ENCODE measurements at places on chromosomes 2 and 18.

GRCh38 chr18:60870261-60871153 is 462.7 kb upstream of the CDH20 start:
- no peak for DNase-seq

DNA sequence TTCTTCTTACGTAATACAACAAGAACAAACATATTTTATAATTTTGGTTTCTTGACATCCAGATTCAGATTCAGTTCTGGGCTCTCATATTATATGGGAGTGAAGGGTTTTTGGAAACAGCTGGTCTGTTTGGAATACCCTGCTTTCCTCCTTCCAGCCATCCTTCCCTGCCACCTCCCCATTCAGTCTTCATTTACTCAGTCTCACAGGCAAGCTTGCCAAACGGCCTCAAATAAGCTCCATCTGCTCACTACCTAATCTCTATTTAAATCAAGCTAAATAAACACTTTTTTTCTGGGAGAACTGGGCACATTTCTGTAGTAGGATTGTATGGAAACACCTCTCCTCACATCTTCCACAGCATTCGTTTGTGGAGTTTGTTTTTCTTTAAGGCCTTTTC is 147.5 kb downstream of the RND3 start:
- DNase-seq = no peak

DNA sequence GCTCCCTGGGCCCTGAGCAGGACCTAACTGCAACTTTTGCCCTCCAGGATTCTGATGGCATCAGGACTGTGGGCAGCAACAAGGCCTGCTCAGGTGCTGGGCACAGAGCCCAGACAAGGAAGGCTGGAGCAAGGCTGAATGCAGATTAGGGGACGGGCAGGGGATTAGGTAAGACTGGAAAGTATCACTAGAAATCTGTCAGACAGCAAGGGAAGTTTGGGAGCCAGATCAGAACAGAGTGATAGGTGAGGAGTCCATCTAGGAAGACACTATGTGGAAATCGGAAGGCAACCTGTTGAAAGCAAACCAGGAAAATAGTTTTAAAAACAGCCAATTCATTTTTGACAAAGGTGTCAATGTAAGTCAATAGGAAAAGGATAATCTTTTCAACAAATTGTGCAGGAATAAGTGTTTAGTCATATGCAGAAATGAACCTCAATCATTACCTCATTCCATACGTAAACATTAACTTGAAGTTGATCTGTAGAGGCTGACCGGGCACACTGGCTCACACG is 56.4 kb upstream of the STPG4 start:
- DNase-seq = no peak

- no peak for DNase-seq
Observed at GRCh38 chr2:17660219-17660618, 93.4 kb downstream of the SMC6 start.

DNA sequence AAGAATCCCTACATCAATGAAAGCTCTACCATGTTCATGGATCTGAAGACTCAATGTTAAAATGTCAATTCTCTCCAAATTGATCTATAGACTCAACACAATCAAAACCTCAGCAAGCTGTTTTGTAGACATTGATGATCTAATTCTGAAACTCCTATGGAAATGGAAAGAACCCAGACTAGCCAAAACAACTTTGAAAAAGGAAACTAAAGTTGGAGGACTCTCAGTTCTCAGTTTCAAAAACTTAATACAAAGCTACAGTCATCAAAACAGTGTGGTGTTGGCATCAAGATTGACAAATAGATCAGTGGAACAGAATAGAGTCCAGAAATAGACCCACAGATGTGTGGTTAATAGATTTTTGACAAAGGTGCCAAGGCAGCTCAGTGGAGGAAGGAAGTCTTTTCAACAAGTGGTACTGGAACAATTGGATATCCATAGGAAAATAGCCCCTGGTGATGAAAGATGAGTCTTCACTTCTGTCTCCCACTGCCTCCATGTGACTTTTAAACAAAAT is 30.4 kb downstream of the LBH start:
- no peak for DNase-seq

DNA sequence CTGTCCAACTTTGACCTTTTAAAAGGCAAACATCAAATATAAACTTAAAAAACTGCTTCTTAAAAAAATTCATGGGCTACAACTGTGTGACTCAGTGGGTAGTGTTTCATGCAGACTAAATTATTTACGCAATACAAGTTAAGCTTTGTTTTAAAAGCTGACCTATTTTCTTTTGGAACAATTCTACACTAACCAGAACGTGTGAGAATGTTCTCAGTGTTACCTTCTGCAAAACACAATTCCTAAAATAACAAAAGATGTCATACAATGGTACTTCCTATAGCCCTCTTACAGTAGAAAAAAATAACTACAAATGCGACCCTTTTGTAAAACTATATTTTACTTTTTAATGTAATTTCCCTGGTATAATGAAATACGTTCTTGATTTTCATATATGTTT is 793.8 kb upstream of the FSHR start:
- no peak for DNase-seq

GRCh38 chr2:224183086-224183485 is 144.0 kb upstream of the SERPINE2 start:
- DNase-seq = no peak

GRCh38 chr2:45267062-45267792 is 258.0 kb upstream of the SIX2 start:
- no peak for DNase-seq

GRCh38 chr2:37263839-37264238 is 32.4 kb downstream of the NDUFAF7 start:
- no peak for DNase-seq

GRCh38 chr2:19046986-19047780 is 311.2 kb downstream of the OSR1 start:
- DNase-seq = no peak

DNA sequence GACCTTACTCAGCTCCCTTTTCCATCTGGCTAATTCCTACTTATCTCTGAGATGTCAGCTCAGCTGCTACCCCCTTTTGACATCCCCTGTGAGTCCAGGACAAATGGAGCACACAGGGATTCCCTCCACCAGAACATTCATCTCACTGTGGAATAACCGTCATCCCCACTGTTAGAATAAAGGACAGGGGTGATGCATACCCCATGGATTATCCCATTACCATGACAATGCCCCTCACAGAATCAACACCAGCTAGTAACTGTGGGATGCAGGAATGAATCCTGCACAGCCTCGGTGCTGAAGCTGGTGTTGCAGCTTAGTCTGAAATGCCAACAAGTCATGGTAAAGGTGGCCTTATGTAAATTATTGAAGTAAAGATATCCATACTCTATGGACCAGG is 624.8 kb upstream of the RAB6C start:
- DNase-seq = no peak

DNA sequence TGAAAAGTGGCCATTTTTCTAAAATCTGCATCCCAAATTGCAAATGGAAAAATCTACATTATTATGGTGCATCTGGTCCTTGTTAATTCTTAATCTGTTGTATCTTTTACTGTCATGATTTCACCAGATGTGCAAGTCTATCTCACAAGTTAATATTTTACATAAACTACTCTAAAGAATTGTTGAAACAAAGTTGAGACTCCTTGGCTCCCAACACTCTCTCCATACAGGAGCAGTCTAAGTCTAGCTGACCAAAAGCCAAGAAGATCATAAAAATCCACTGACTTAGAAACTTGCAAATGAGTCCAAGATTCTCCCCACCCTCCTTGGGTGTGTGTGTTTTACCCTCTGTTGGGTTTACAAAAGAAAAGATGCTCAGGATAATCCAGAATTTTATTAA is 85.1 kb downstream of the NCKAP5 start:
- no peak for DNase-seq

DNA sequence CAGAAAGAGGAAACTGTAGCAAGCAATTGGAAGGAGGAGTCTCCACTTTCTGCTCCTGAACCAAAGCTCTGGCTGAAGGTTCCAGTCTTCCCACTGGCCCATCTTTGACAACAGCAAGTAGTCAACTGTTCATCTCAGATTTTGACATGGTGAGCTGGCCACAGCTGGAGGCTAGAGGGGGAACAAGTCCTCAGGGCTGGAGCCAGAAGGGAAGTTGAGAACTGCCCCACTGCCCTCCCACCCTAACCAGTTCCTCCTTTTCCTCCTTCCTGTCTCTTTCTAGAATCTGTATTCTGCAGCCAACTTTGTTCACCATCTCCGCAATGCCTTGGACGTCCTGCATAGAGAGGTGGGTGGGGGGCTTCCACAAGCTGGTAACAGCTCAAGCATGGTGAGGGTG is 105.8 kb downstream of the PLB1 start:
- no peak for DNase-seq

DNA sequence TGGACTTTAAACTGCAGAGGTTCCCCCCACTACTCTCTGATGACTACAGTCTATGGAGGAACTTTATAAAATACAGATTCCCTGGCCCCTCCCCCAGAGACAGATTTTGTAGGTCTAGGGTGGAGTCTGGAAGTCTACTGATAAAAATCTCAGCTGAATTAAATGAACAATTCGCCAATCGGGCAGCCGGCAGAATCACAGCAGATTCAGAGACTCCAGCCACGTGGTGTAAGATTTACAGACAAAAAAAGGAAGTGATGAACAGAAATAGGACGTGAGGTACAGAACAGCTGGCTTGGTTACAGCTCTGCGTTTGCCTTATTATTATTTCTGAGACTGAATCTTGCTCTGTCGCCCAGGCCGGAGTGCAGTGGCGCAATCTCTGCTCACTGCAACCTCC is 21.4 kb upstream of the MTA3 start:
- peak; percentile 33 for DNase-seq

DNA sequence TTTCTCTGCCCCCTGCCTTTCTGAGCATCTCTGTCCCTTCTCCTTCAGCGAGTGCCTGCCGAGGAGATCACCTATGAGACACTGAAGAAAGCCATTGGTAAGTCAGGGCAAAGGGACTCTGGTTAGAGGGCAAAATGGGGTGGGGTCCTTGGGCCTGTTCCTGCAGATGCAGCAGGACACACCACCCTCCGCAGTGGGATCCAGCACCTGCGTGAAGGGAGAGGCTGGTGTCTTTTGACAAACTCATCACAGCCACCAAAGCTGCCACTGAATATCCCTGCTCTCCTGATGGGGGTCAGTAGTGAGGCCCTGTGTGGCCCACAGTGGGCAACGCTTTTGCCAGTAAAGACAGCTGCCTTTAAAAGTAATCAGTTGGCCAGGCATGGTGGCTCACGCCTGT is 18.7 kb downstream of the POMC start:
- DNase-seq = no peak

- no peak for DNase-seq
Observed at GRCh38 chr18:51137891-51138290, 59.6 kb downstream of the MEX3C start.

DNA sequence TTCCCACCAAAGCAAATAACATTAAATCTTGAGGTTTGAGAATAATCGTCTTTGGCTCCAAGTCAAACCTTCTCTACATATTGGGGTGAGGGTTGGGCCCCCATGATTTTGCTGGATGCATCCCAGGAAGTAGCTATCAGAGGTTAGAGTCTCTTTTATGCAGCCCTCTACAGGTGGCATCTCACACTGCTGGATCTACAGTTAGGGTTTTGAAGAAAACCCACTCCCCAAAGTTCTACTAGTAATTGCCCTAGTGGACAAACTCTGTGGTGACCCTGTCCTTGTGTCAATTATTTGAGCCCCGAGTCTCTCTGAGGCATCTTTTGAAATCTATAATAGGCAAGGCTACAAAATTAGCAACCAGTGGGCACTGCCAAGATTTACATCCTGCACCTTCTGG is 15.0 kb upstream of the REG1A start:
- no peak for DNase-seq

- DNase-seq = no peak
Observed at GRCh38 chr2:146214394-146214929, 1630.4 kb upstream of the ACVR2A start.

- DNase-seq = no peak
Observed at GRCh38 chr18:21345840-21346239, 103.8 kb downstream of the GREB1L start.

All from putamen (tissue), 1 donor.